ENCODE measurements at places on chromosomes 4 and X. TPM values are rescaled to one million over a fixed set of nuclear protein-coding genes. Genes with fewer than 3 reads are reported as not detected.

AMTN gene
- not detected for polyA plus RNA-seq

FRG2 gene
- polyA plus RNA-seq: not detected

OTUD6A gene
- not detected for polyA plus RNA-seq

PDGFC gene
- 26.5 TPM for polyA plus RNA-seq

GPC4 gene
- polyA plus RNA-seq: 6.4 TPM

KCND1 gene
- 0.69 TPM for polyA plus RNA-seq

LYAR gene
- 15.1 TPM for polyA plus RNA-seq

REPS2 gene
- polyA plus RNA-seq: 0.03 TPM

MCF2 gene
- polyA plus RNA-seq: 0.11 TPM

PABPC5 gene
- polyA plus RNA-seq: 3.4 TPM

ITIH6 gene
- not detected for polyA plus RNA-seq

TBC1D9 gene
- polyA plus RNA-seq: 4.6 TPM

RAB41 gene
- not detected for polyA plus RNA-seq

MAGEB2 gene
- polyA plus RNA-seq: not detected

GPR119 gene
- polyA plus RNA-seq: not detected

PASD1 gene
- not detected for polyA plus RNA-seq

PNPLA4 gene
- 12.0 TPM for polyA plus RNA-seq

TMPRSS11D gene
- polyA plus RNA-seq: not detected

EGFL6 gene
- polyA plus RNA-seq: not detected

MAGEA8 gene
- not detected for polyA plus RNA-seq

STBD1 gene
- 10.3 TPM for polyA plus RNA-seq

MAGEE1 gene
- 0.39 TPM for polyA plus RNA-seq
